ENCODE measurements at places on chromosomes 4 and X.

GRCh38 chrX:97692575-97692974, 808.9 kb downstream of the RPA4 start:
- DNase-seq = no peak

DNA sequence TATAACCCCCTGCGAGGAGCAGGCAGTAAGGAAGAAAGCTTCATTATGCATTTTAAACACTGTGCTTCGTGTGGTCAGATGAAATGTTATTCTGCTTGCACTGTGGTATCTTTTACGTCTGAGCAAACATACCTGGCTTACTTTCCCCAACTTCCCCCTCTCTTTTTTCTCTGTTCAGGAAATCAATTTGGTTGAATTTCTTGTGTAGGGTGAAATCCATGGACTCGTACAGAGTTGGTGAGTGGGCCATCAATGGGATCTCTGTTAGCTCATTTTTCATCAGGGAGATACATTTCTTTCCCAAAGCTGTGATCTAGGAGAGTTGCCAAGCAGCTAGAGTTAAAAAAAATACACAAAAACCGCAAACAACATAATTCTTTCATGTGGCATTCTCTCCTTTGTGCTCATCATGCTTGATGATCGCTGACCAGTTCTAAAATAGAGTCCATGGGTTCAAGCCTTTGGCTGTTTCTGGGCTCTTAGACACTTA, 98.5 kb downstream of the FRAS1 start:
- DNase-seq = peak; percentile 69

DNA sequence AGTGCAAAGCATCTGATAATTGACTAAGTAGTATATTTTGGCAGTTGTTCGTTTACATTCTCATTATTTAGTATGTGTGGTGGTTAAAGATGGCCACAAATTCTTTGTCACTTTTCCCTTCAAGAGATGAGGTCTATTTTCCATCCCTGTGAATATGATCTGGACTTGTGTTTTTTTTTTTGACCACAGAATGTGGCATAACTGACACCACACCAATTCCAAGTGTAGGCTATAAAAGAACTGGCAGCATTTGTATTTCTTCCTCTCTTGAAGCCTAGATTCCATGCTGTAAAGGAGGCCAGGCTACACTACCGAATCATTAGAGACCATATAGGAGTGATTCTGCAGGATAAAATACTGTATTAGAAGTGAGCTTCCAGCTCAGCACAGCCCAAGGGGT, 596.6 kb downstream of the DMD start:
- peak; percentile 54 for DNase-seq

DNA sequence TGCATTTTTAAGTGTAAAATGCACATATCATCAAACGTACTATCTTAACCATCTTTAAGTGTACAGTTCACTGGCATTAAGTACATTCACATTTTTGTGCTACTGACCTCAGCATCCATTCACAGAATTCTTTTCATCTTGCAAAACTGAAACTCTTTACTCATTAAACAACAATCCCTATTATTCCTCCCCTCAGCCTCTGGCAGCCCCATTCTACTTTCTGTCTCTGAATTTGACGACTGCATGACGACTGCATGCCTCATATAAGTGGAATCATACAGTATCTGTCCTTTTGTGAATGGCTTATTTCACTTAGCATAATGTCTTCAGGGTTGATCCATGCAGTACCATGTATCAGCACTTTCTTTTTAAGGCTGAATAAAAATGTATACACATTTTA, 38.7 kb downstream of the CNKSR2 start:
- DNase-seq = no peak

GRCh38 chrX:132648895-132649294, 160.1 kb upstream of the MBNL3 start:
- no peak for DNase-seq
